Aortic smooth muscle cell (primary cell): ENCODE measurements at places on chromosomes 6 and 20. TPM values are rescaled to one million over a fixed set of nuclear protein-coding genes. Genes with fewer than 3 reads are reported as not detected.

The CLPSL2 gene
- not detected in 2 replicates for total RNA-seq

The GNL1 gene
- total RNA-seq: 57.0 and 60.9 TPM in 2 replicates

The LTB gene
- total RNA-seq: not detected in 2 replicates

The CRYBG1 gene
- total RNA-seq: 2.4 and 5.5 TPM in 2 replicates

The CHD6 gene
- total RNA-seq: 24.8 and 28.4 TPM in 2 replicates

The TNF gene
- total RNA-seq: not detected in 2 replicates

The CDH26 gene
- total RNA-seq: 0.12 and 0.26 TPM in 2 replicates

The TTLL9 gene
- 0.06 and 0.13 TPM in 2 replicates for total RNA-seq

The GPR6 gene
- not detected in 2 replicates for total RNA-seq

The TRERF1 gene
- 3.2 and 4.2 TPM in 2 replicates for total RNA-seq

The MUC22 gene
- not detected in 2 replicates for total RNA-seq

The TULP1 gene
- not detected in 2 replicates for total RNA-seq

The NNAT gene
- 0.06 TPM in 1 of 2 replicates, not detected in the other for total RNA-seq

The MCCD1 gene
- total RNA-seq: not detected in 2 replicates

The FAM217A gene
- total RNA-seq: not detected in 2 replicates

The C6orf52 gene
- total RNA-seq: 0.31 and 0.66 TPM in 2 replicates

The PRRT1 gene
- 0.26 and 0.50 TPM in 2 replicates for total RNA-seq

The BMP5 gene
- total RNA-seq: not detected in 2 replicates

The OR2H2 gene
- total RNA-seq: not detected in 2 replicates

The C2 gene
- total RNA-seq: 2.8 and 4.3 TPM in 2 replicates

The OR2H1 gene
- not detected in 2 replicates for total RNA-seq

The AGER gene
- total RNA-seq: 0.13 and 0.37 TPM in 2 replicates

The NR2E1 gene
- not detected in 2 replicates for total RNA-seq

The KCNQ2 gene
- not detected in 2 replicates for total RNA-seq

The OXT gene
- total RNA-seq: not detected in 2 replicates

The SLC25A27 gene
- 4.4 and 6.4 TPM in 2 replicates for total RNA-seq

The SLC12A5 gene
- 0.06 TPM in 1 of 2 replicates, not detected in the other for total RNA-seq

The GTSF1L gene
- total RNA-seq: not detected in 2 replicates

The HLA-DQA1 gene
- 0.40 TPM in 1 of 2 replicates, not detected in the other for total RNA-seq

The ZSCAN23 gene
- total RNA-seq: 3.2 and 3.4 TPM in 2 replicates

The HLA-DOB gene
- total RNA-seq: 0.13 TPM in 1 of 2 replicates, not detected in the other

The GSTA1 gene
- total RNA-seq: not detected in 2 replicates

The KCNB1 gene
- under 0.01 and 0.19 TPM in 2 replicates for total RNA-seq
